ENCODE measurements at places on chromosomes 7 and 10. TPM values are rescaled to one million over a fixed set of nuclear protein-coding genes. Genes with fewer than 3 reads are reported as not detected.

The ACTR3C gene
- 0.20 TPM for total RNA-seq

The CDC14C gene
- not detected for total RNA-seq

The SFMBT2 gene
- total RNA-seq, result 3.1 TPM

The IDI2 gene
- total RNA-seq, result under 0.01 TPM

The LIPF gene
- not detected for total RNA-seq

The TRPV5 gene
- not detected for total RNA-seq

The ADRB1 gene
- not detected for total RNA-seq

The INHBA gene
- total RNA-seq, result 2.5 TPM

The CRTAC1 gene
- total RNA-seq, result not detected

The CTAGE8 gene
- 0.59 TPM for total RNA-seq

The GRID2IP gene
- total RNA-seq, result not detected

The CFAP46 gene
- 0.39 TPM for total RNA-seq

The C1GALT1 gene
- total RNA-seq, result 33.8 TPM

The GCK gene
- total RNA-seq, result 1.6 TPM

The ECHDC3 gene
- 2.9 TPM for total RNA-seq

The MPP7 gene
- under 0.01 TPM for total RNA-seq

The ITPRID1 gene
- not detected for total RNA-seq

The PODXL gene
- total RNA-seq, result 14.7 TPM

The TMEM26 gene
- total RNA-seq, result not detected

The MYL10 gene
- total RNA-seq, result not detected

The LRRTM3 gene
- not detected for total RNA-seq

The AKR1D1 gene
- not detected for total RNA-seq

The CARD11 gene
- 0.20 TPM for total RNA-seq

The CLDN15 gene
- total RNA-seq, result 3.3 TPM

The IFIT2 gene
- 3.1 TPM for total RNA-seq

The ASZ1 gene
- not detected for total RNA-seq

The TUBAL3 gene
- not detected for total RNA-seq

The SPDYE16 gene
- not detected for total RNA-seq

The SLC18A2 gene
- total RNA-seq, result not detected

The TMEM236 gene
- total RNA-seq, result under 0.01 TPM

The DNAH11 gene
- total RNA-seq, result under 0.01 TPM

The LRMDA gene
- 3.1 TPM for total RNA-seq

The INTS1 gene
- total RNA-seq, result 65.8 TPM
